Right renal cortex interstitium (tissue), 3 donors: ENCODE measurements at places on chromosomes 3 and 15. TPM values are rescaled to one million over a fixed set of nuclear protein-coding genes. Genes with fewer than 3 reads are reported as not detected.

- no peak for DNase-seq
These were observed 29.7 kb downstream of the SOX2 start for GRCh38 chr3:181741417-181741816.

VIPR1 gene
- 0.74 TPM for polyA plus RNA-seq

DYNC1LI1 gene
- polyA plus RNA-seq, result 42.1 TPM

- DNase-seq, result no peak
These were observed 48.3 kb upstream of the ATP2B2 start for GRCh38 chr3:10553591-10554235.

DNA sequence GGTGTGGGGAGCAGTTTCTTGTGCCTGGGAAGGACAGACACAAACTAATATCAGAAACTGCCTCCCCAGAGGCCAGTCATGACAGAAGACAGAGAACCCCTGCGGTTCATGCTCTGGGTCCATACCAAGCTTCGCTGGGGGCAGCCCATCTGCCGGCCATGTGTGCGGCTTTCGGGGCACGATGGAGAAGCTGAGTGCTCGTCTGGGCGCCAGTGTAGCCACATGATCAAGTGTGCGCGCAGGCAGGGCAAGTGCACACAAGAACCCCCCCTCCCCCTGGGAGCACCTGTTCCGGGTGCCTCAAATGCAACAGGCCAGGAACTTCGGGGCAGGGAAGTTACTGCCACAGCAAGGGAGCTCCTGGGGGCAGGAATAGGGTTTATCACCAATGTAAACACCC lies 1.8 kb downstream of the ADAMTS17 start:
- no peak for DNase-seq

- DNase-seq, result no peak
These were observed 6.9 kb downstream of the ACAD11 start for GRCh38 chr3:132652640-132653270.

- no peak for DNase-seq
These were observed 135.2 kb downstream of the BBX start for GRCh38 chr3:107657971-107658370.

DNA sequence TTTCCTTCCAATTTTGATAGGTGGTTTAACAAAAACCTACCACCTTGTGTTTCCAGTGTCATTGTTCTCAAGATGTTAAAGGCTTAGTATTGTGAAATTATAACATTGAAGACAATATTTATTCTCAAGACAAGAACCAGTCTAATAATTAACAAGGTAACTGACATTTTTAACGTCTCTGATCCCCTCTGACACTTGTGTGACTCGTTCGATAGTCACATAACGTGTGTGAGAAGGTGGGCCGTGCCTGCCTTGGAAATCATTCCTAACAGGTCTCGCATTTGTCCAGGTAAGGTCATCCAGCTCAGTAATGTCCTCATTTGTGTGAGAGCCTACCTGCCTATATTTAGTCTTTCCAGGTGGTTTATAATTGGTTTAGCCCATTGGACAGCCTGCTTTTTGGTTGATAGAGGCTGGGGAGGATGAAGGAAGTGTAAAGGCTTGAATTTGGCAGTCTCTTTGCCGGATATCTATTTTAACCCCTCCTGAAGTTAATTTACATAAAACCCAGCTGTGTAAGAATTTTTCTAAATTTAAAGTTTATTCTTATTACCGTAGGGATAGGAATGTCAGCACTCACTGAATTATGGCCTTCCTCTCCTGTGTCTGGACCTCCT lies 94.4 kb downstream of the AKAP13 start:
- DNase-seq, result no peak

ACTC1 gene
- polyA plus RNA-seq, result 1.0 TPM

- no peak for DNase-seq
These were observed 233.0 kb upstream of the SATB1 start for GRCh38 chr3:18657858-18658820.

CCDC13 gene
- polyA plus RNA-seq, result 4.0 TPM

DNA sequence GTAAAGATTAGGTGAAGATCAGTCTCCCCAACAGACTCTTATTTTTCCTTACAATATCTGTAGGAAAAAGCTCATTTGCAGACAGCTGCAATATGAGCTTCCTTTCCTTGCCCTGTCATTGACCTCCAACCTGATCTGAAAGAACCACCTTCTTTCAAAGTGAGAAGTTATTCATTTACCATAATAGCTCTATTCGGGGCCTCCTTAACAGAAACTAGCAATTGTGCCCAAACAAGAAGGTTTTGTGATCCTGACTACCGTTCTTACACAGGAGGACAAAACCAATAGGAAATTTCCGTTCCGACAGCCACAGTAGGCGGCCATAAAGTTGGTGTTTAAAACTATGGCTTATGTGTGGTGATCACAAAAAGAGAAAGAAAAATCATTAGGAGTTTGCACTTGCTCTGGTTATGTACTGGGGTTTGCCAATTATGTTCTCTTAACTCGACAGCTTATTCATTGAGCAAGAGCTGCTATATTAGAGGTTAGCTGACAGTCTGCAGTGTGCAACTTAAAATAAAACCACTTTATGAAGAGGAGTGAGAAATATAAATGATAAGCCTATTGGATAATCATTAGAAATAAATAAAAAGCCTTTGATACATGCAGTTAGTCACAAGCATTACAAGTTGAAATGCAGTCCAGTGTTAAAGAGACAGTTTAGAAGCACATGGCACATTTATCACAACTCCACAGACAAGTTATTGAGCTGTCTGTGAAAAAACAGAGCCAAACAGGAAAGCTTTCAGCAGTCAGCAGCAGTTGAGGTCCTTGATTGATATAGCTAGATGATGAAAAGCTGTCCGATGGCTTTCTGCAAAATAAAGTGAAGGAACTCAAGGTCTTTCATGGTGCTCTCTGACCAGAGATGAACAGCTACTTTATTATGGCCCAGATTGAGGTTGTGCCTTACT lies 199.8 kb downstream of the WDR72 start:
- DNase-seq, result no peak

MAP1A gene
- polyA plus RNA-seq, result 7.5 TPM

FBN1 gene
- polyA plus RNA-seq, result 104 TPM

GRCh38 chr3:32460031-32460749 lies 42.5 kb downstream of the CMTM6 start:
- no peak for DNase-seq

DNA sequence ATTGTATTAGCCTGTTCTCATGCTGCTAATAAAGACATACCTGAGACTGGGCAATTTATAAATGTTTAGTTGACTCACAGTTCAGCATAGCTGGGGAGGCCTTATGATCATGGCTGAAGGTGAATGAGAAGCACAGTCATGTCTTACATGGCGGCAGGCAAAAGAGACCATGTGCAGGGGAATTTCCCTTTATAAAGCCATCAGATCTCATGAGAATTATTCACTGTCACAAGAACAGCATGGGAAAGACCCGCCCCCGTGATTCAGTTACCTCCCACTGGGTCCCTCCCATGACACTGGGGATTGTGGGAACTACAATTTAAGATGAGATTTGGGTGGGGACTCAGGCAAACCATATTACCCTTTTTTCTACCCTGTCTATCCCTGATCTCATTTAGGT lies 51.5 kb upstream of the MYZAP start:
- DNase-seq, result no peak

DNA sequence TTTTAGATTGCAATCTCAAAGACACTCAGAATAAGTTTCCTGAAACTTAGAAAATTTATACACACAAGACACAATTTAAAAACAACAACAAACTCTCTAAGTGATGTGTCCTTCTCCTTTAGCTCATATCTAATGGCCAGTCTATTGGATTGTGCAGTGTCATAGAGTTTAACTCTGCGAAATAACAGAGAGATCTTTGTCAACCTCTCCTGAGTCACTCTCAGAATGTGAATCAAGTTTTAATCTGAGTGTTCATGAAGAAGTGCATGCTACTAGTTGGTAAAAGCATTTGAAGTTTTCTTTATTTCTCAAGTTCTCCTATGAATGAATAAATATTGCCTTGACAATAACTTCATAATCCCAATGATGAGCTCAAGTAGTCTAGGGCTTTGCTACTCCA lies 284.5 kb upstream of the DNAJC19 start:
- DNase-seq, result no peak

ITGA11 gene
- 2.0 TPM for polyA plus RNA-seq

HRH1 gene
- 2.3 TPM for polyA plus RNA-seq

GRCh38 chr3:150253622-150254021 lies 154.5 kb upstream of the TSC22D2 start:
- no peak for DNase-seq

- no peak for DNase-seq
These were observed 909 bp upstream of the GPD1L start for GRCh38 chr3:32105291-32106131.

RLBP1 gene
- not detected for polyA plus RNA-seq

GRCh38 chr3:191068946-191069813 lies 129.9 kb upstream of the OSTN start:
- no peak for DNase-seq

DNA sequence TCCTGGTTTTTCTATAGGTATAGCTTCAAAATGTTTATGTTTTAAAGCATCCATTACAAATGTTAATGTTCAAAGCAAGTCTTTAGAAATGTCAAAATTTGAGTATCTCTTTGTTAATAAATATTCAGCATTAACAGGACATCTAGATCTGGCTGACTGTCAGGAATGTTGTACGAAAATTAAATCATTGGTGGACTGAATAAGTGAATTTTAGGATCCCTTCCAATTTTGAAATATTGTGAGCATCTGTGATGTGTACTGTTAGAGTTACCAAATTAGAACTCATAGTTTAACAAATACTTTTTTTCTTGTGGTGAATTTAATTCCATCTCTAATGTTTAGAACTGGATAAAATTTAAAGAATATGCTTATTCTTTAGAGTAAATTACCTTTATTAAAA lies 30.1 kb upstream of the CFAP20DC start:
- no peak for DNase-seq

GRCh38 chr15:77026501-77027110 lies 31.7 kb downstream of the PSTPIP1 start:
- no peak for DNase-seq

UBAP1L gene
- 2.6 TPM for polyA plus RNA-seq
